ENCODE measurements at places on chromosomes 4 and X.

DNA sequence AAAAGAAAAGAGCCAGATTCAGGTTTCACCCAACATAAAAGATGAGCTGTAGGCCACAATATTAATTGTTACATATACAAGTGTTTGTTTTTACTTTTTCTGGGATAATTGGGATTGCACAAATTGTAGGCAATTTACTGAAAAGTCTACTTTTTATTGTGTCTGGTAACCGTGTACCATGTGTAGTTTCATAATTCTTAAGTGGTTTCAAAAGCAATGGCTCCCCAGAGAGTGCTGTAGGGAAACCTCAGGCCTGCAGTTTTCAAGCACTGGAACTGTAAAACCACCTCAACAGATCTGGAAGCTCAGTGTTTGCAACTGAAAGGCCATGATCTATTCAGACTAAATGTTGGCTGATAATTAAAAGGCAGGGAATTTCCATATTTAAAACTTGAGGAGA is 53.9 kb upstream of the MMAA start:
- DNase-seq: no peak

GRCh38 chr4:145034727-145035211 is 63.2 kb downstream of the ANAPC10 start:
- DNase-seq: no peak

DNA sequence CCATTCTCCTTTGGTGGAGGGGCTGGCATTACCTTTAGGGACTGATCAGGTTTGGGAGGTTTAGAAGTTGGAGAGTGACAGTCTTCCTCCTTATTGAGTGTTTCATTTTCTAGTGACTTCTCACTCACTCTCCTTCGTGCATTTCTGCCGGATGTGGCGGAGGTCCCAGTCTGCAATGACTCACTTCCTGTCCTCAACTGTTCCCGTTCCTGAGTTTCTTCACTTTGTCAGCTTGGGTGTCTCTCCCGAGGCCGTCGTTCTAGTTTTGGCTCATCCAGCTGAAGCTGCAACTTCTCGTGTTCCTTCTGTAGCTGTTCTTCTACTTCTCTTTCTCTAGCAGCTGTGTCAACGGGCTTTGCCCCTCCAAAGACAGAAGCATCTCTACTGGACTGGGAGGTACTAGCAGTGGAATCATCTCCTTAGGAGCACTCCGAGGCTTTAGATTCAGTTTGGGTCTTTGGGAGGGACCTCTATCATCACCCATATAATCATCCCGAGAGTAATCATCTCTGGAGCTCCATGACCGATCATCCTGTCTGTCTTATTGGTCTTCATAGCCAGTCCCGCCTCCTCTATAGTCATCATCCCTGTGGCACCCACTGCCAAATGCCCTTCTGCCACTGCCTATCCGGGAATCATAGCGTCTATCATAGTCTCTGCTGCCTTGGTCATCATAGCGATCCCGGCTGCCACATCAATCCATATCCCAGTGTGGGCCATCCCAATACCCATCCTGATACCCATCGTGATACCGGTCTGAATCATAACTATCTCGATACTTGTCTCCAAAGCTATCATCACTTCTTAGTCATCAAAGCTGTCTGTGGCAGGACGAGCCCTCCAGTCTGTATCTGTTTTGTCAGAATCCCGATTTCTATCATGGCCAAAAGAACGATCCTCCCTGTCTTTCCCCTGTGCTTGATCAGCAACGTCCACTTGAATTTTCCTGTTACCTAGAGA is 35.3 kb upstream of the VSIG4 start:
- no peak for DNase-seq

GRCh38 chrX:107226757-107227156 is 20.3 kb downstream of the DNAAF6 start:
- DNase-seq: no peak

DNA sequence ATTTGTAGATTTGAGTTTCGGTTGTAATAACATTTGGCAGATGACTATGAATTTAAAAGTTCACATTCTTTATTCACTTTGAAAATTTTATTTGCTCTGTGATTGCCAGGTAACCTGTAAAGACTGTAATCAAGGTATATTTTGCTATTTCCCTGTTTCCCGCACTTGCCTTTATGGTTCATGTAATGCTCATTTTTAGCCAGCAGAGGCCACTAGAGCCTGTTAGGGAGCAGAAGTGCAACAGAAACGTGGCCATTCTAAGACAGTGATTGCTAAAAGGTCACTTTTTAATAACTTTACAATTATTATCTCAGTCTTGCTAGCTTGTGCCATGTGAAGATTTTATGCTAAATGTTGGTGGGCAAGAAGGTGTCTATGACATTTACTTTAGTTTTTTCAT is 12.4 kb downstream of the YIPF6 start:
- DNase-seq: no peak

GRCh38 chrX:140318296-140318695 is 186.6 kb downstream of the SOX3 start:
- no peak for DNase-seq

DNA sequence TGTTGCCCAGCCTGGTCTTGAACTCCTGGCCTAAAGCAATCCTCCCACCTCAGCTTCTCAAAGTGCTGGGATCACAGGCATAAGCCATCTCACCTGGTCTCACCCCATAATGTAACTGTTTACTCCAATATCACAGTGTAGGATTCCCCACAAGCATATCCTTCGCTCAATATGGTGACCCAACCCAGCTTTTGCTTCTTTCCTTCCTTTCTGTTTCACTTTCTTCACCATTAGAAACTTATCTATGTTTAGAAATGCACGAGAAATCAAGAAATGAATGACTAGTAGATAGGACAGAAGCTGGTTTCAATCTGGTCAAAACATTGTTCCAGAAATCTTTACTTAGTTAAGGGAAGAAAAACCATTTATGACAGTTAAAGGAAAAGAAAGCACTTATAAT is 18.9 kb downstream of the TSPAN5 start:
- no peak for DNase-seq

- no peak for DNase-seq
These were observed 974.3 kb downstream of the FSTL5 start for GRCh38 chr4:161189286-161190134.

Measured in stimulated activated CD8-positive, alpha-beta memory T cell treated with anti-CD3 and anti-CD28 coated beads, Interleukin-2, amount 100 ng/mL, for 1 hour (primary cell).